Astrocyte (in vitro differentiated cells and primary cell): ENCODE measurements at places on chromosomes 16 and 17. TPM values are rescaled to one million over a fixed set of nuclear protein-coding genes. Genes with fewer than 3 reads are reported as not detected.

GRCh38 chr16:86383488-86384262, 126.7 kb upstream of the FOXF1 start:
- no peaks in the 10 kb centered on the region for H3K27me3 ChIP-seq
- peaks cover 35% of the 10 kb centered on the region for H3K4me1 ChIP-seq
- H3K36me3 ChIP-seq = no peaks in the 10 kb centered on the region

DNA sequence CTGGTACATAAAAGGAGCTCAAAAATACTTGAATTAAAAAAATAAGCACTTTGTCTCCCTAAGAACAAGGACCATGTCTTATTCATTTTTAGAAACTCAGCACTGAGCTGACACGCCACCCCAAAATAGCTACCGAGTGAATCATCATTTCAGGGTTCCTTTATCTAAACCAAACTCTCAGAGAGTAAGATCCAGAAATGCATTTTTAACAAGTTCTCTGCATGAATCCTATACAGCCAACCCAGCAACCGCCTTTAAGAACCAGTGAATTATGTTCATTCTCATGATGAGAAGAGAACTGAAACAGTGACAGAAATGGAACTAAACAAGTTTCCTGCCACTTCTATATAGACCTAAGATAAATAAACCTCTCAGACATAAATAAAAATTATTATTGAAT, 8.7 kb downstream of the C16orf87 start:
- H3K4me3 ChIP-seq = no peak overlapping the region
- no peaks in the 10 kb centered on the region for H3K36me3 ChIP-seq
- H3K4me1 ChIP-seq = peaks cover 18% of the 10 kb centered on the region
- DNase-seq = peak; percentile 91
- H3K27ac ChIP-seq = peak overlapping the region; percentile 70

GRCh38 chr16:56539656-56540055, 19.8 kb upstream of the BBS2 start:
- H3K27ac ChIP-seq = no peak overlapping the region
- no peak for DNase-seq
- no peaks in the 10 kb centered on the region for H3K36me3 ChIP-seq

GRCh38 chr17:43560461-43561427, 14.6 kb upstream of the ETV4 start:
- DNase-seq = no peak
- H3K4me3 ChIP-seq = no peak overlapping the region
- no peaks in the 10 kb centered on the region for H3K4me1 ChIP-seq
- no peak overlapping the region for H3K27ac ChIP-seq

DNA sequence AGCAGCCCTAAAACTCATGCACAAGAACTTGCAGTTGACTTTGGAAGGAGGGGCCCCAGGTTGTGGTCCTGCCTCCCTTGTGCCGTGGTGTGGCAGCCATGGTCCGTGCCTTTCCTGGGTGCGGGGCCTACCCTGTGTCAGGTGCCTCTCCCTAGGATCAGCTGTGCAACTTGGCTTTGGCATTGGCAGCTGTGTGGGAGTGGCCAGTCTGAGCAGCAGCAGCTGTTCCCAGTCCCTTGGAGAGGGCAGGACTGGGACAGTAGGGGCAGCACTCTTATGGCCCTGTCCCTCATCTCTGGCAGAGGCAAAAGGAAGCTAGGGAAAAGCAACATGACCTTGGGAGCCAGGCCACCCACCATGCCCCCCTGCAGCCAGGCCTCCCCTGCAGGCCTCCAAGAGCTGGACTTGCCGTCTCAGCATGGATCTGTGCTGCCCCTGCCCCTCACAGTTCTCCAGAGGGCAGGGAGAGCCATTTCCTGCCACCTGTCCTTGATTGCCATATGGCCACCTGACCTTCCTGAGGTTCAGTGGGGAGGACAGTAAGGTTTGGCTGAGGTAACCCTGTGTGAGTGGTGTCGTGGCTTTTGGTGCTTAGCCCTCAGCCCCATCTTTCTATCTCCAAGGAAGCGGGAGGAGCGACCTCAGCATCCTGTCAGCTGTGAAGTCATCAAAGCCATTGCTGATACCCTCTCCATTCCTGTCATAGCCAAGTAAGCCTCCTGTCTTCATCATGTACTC, 15.5 kb upstream of the NFATC3 start:
- peaks cover 20% of the 10 kb centered on the region for H3K36me3 ChIP-seq
- no peaks in the 10 kb centered on the region for H3K27me3 ChIP-seq
- no peak overlapping the region for H3K4me3 ChIP-seq

DNA sequence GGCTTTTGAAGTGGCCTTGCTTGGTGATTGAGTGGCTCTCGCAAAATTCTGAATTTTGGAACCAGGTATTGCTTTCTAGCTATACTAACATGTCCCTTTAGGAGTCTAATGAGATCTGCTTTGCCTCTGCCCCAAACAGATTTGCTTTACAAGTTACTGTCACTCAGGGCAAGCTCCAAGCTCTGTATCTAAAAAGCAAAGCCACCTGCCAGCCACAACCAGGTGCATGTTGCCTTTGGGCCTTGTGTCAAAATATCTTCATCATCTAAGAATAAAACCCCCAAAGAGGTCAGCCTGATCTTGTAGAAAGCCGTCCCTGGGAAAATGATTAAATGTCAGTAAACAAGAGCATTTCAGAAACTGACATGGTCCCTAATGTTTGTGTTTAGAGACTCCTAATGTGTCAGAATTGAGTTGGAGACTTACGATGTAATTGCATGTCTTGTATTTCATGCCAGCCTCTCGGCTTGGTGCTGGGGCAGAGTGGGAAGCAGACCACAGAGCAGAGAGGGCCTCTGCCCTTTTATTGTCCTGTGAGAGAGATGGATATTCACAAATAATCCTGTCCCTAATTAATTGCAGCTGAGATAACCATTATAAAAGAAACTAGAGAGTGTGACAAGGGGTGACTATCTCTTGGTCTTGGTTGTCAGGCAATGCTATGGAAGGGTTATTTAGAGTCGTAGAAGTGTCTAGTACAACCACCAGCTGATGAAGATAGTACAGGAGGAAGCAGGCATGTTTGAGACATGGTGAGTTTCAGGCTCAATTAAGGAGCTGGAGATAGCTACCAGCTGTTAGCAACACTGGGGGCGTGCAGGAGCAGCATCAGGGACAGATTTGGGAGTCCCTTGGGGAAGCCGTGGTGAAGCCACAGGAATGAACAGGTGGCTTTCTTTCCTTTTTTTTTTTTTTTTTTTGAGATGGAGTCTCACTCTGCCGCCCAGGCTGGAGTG, 90.7 kb downstream of the PITPNC1 start:
- H3K4me1 ChIP-seq = peaks cover 8% of the 10 kb centered on the region
- H3K4me3 ChIP-seq = no peak overlapping the region
- no peaks in the 10 kb centered on the region for H3K27me3 ChIP-seq
- H3K36me3 ChIP-seq = no peaks in the 10 kb centered on the region

DNA sequence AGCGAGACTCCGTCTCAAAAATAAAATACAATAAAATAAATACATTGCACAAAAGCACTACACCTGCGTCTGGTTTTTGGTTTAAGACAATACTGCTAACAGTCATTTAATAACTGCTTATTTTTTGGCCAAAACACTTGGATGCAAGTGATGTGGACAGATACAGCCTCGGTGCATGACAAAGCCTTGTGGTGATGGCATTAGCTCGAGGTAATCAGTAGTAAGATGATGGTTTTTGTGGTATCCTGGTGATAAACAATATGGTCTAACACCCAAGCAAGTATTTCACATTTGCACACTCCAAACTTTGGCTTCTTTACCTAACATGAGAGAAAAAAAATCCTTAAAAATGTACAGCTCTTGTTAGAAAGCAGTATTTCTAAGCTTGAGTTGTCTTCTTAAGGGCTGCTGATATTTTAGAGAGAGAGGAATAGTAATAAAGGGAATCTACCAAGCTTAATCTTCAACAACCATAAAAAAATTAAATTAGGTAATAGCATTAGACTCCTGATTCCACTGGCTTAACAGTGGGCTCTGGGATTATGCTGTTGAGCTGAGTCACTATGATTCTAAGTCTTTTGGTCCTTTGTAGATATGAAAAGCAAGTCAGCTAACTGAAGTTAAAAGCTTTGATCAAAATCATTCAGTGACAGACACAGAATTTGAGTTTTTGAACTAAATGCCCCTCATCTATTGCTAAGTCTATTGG, 111.1 kb downstream of the VPS53 start:
- H3K36me3 ChIP-seq = peaks cover 2% of the 10 kb centered on the region
- no peak overlapping the region for H3K4me3 ChIP-seq
- no peak overlapping the region for H3K27ac ChIP-seq
- DNase-seq = no peak
- H3K4me1 ChIP-seq = peaks cover 16% of the 10 kb centered on the region

DNA sequence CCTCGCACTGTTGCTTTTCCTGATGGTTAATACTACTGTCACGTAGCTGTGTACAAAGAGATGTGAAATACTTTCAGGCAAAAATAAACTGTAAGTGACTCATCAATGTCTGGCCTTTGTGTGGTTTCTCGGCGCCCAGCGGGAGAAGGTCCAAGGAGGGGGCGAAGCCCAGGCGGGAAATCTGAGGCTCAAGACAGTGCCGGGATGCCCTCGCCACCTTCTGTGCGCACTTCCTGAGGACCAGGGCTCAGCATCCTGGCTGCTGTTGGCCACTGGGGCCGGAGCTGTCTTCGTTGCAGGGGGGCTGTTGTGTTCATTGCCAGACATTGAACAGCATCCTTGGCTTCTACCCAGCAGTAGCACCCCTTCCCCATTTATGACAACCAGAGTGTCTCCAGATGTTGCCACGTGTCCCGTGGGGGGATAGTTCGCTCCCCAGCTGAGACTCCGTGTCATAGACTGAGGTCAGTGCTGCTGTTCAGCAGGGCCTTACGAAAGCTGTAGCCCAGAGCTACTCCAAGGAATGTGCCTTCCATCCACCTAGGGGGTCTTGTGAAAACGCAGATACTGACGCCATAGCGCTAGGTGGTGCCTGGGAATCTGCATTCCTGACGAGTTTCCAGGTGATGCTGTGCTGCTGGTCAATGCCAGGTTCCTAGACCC, 67.3 kb upstream of the PLCG2 start:
- no peak overlapping the region for H3K4me3 ChIP-seq
- DNase-seq = peak; percentile 95

GRCh38 chr16:55495616-55496289, 13.1 kb upstream of the LPCAT2 start:
- H3K27me3 ChIP-seq = no peaks in the 10 kb centered on the region
- peak; percentile 98 for DNase-seq
- H3K4me3 ChIP-seq = no peak overlapping the region
- H3K27ac ChIP-seq = peak overlapping the region; percentile 68

- H3K4me1 ChIP-seq = peaks cover 34% of the 10 kb centered on the region
- H3K27ac ChIP-seq = peak overlapping the region; percentile 84
- peaks cover 5% of the 10 kb centered on the region for H3K36me3 ChIP-seq
- peak overlapping the region; percentile 50 for H3K4me3 ChIP-seq
Observed at GRCh38 chr17:40097931-40098845, 2.2 kb downstream of the NR1D1 start.

GRCh38 chr17:60249290-60249826, 99.6 kb downstream of the CA4 start:
- peak; percentile 26 for DNase-seq
- H3K4me1 ChIP-seq = peaks cover 7% of the 10 kb centered on the region
- H3K27ac ChIP-seq = peak overlapping the region; percentile 41
- H3K4me3 ChIP-seq = peak overlapping the region; percentile 4
- no peaks in the 10 kb centered on the region for H3K36me3 ChIP-seq

DNA sequence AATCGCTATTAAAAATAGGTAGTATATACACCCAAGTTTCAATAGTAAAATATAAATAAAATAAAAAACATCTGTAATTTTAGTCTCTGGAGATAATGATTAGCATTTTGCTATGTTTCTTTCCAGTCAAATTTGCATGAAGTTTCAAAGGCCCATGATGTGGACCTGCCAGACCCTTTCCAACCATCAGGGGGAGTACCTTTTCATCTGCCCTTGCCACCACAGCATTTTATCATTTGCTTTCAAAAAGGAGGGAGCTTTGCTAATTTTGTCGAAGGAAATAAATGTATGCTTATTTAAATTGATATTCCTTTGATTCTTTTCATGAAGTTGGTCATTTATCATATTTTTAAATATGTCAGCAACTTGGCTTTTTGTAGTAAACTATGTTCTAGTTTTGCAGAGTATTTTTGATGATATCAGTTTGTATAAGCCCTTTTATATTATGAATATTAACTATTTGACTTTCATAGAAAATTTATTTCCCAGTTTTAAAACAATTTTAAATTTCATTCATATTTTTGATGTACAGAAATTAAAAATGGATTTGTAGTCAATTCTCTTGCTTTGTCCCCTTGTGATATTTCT, 115.2 kb upstream of the NETO2 start:
- no peaks in the 10 kb centered on the region for H3K36me3 ChIP-seq
- no peak overlapping the region for H3K4me3 ChIP-seq
- H3K27me3 ChIP-seq = no peaks in the 10 kb centered on the region
- no peak overlapping the region for H3K27ac ChIP-seq

DNA sequence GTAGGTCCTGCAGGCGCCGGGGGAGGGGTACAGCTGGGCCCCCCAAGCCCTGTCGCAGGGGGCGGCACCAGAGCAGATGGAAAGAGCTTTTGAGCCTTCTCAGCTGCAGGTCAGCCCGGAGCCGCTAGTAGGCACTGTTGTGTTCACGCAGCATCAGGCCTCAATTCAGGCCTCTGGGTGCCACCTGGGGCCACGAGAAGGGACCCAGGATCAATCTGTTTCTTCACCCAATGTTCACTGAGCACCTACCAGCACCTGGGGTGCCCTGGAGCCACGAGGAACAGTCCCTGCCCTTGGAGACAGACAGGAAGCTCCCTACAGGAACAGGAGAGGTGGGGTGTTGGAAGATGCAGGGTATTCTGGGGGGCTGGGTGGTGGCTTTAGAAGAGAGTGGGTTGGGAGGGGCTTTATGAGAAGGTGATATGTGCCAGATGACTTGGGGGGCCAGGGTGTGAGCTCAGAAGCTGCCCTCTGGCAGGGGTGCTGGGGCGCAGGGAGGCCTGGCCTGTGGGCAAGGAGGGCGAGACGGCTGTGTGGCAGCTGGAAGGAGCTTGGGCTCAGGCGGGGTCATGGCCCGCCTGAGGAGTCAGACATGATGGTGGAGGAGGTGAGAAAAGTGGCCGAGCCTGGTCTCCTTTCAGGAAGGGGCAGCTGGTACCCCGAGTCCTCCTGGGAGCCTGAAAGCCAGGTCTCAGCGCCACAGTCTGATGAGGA, 121.9 kb upstream of the GSE1 start:
- DNase-seq = no peak
- H3K36me3 ChIP-seq = no peaks in the 10 kb centered on the region
- no peaks in the 10 kb centered on the region for H3K27me3 ChIP-seq
- H3K4me3 ChIP-seq = no peak overlapping the region
- no peak overlapping the region for H3K27ac ChIP-seq

- DNase-seq = no peak
- H3K4me3 ChIP-seq = no peak overlapping the region
- no peak overlapping the region for H3K27ac ChIP-seq
- peaks cover 7% of the 10 kb centered on the region for H3K4me1 ChIP-seq
Observed at GRCh38 chr17:49583226-49583625, 7.6 kb downstream of the NXPH3 start.

DNA sequence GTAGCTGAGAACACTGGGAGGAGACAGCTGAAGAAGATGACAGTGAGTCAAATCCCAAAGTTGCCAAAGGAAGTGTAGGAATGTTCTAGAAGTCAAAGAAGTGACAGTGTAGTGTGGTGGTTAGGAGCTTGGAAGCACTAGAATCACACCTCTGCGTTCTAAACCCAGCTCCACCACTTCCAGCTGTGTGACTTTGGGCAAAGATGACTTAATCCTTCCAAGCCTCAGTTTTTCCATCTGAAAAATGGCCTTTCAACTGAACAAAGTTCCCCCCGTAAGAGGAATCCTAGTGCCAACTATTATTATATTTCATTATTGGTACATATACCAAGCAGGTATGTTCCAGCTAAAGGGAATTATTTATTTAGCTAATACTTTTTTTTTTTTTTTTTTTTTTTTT, 56.0 kb downstream of the IQCK start:
- no peaks in the 10 kb centered on the region for H3K27me3 ChIP-seq
- no peaks in the 10 kb centered on the region for H3K36me3 ChIP-seq
- H3K4me1 ChIP-seq = no peaks in the 10 kb centered on the region
- H3K27ac ChIP-seq = no peak overlapping the region

Gene EFNB3
- total RNA-seq = 7.0 and 7.6 TPM in 2 replicates

Gene CCDC200
- not detected in 2 replicates for total RNA-seq

Gene C16orf54
- not detected in 2 replicates for total RNA-seq

Gene PRSS22
- 0.58 and 1.5 TPM in 2 replicates for total RNA-seq
